NCI-H748 treated with DMSO at 0.1 percent for 48 hours (cell line): ENCODE measurements at places on chromosomes 2 and 18.
A peak's percentile ranks its signal among the peaks of the same experiment; 100 is the strongest.

- no peak for DNase-seq
Observed at GRCh38 chr2:159882130-159882745, 84.2 kb upstream of the CD302 start.

GRCh38 chr2:173831312-173832229 is 133.6 kb downstream of the SP3 start:
- no peak for DNase-seq

GRCh38 chr2:150426724-150427123 is 60.7 kb downstream of the RND3 start:
- peak; percentile 30 for DNase-seq

DNA sequence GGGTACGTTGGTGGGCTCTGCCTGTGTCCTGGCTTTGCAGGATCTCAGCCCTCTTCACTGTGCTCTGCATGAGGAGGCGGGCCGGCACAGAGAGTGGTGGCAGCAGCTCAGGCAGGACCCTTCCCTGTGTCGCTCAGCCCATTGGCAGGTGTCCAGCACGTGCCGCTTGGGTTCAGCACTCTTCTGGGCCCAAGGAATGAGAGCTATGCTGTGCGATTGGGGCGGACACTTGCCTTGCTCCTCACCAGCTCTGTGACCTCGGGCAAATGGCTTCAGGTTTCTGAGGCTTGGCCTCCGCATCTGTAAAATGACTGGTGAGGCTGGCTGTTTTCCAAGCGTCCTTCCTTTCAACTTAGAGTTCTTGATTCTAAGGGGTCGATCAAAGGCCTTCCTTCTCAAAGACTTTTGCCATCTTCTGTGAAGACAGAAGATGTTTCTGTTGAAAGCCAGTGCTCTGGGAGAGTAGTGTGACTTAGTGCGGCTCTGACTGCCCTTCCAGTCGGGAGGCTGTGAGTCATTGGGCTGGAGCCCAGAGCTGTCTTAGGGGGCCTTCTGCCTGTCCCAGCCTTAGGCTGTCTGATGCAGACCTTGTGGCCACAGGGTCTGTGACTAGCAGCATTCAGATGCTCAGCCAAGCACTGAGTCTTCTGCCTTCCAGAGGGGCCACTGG is 35.6 kb downstream of the GLI2 start:
- no peak for DNase-seq

- no peak for DNase-seq
Observed at GRCh38 chr2:99470957-99471356, 18.9 kb downstream of the REV1 start.

DNA sequence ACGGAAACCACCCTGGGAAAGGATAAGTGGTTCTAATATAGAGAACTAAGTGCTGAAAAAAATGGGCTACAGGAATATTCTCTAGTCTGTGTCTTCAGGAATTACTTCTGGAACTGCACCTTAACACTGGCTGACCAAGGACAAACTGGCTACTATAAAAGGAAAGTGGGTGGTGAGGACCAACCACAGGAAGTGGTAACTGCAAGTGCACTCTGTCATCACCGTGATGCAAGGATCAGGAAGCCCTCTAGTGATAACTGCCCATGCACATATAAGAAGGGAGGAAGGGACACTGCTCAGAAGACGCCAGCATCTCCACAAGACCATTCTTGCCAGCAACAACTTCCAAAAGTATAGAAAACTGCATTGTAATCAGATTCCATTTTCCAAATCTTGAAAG is 424.4 kb upstream of the RGPD4 start:
- DNase-seq, result no peak

- no peak for DNase-seq
Observed at GRCh38 chr18:79750980-79751571, 46.7 kb upstream of the KCNG2 start.

- DNase-seq, result peak; percentile 22
Observed at GRCh38 chr2:42072349-42073118, 24.7 kb downstream of the PKDCC start.

GRCh38 chr2:240355962-240356361 is 79.5 kb upstream of the GPC1 start:
- DNase-seq, result no peak

DNA sequence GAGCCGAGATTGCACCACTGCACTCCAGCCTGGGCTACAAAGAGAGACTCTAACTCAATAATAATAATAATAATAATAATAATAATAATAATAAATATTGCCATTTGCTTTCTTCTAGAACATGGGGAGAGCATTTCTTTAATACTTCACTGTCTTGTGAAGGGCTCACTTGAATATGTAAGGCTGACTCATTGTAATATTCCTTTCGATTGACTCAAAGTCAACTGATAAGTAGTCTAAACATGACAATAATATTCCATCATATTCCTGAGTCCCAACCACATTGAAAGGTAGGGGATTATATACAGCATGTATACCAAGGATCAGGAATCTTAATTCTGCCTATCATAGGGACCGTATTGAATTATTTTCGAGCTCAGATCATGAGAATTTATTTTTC is 949.2 kb downstream of the DSC3 start:
- DNase-seq, result no peak

GRCh38 chr2:164812378-164812777 is 29.2 kb downstream of the COBLL1 start:
- no peak for DNase-seq

GRCh38 chr2:197251576-197251975 is 59.0 kb downstream of the ANKRD44 start:
- DNase-seq, result no peak

- DNase-seq, result no peak
Observed at GRCh38 chr2:8633735-8634313, 48.0 kb upstream of the ID2 start.

GRCh38 chr2:170339322-170339721 is 161.4 kb downstream of the MYO3B start:
- DNase-seq, result peak; percentile 61

DNA sequence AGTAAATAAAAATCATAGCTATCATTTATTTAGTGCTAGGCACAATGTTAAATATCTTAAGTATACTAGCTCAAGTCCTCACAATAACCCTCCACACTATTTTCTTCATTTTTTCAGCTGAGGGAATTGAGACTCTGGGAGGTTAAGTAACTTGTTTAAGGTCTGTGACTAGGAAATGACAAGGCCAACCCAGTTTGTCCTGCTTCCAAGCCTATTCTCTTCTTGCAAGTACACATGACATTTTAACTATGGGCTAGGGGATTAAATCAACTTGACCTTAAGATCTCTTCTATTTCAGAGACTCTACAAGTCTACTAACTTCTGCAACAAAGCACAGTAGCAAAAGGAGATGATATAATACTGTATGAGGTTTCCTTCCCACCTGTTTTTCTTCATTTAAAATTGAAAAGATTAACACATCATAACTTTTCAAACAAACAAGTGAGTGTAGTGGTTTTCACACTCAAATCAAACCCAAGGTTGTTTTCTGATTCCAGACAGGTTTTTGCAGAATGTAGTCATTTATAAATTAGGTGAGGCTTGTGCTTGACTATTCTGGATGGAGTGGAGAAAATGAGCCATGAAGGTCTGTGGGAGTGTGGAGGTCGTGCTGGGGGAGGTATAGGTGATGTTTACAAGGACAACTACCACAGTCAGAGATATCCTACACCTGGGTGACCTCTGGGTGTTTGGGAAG is 57.0 kb downstream of the CD28 start:
- DNase-seq, result no peak

DNA sequence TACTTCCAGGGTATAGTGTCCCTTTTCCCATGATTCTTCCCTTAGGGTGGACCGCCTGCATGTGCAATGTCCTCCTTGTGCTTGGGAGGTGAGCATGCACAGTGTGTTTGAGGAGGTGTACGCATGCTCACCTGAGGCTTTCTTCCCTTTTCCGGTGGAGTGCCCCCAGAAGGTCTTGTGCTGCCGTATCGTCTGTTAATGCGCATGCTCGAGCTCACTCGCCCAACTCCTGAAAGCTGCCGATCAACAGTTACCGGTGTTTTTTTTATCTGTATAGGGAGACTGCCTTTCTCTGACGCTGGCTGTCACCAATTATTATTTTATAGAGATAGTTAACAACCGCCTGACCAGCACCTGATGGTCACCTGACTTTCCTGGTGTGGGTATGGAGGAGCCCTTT is 458.8 kb upstream of the MEX3C start:
- no peak for DNase-seq

- DNase-seq, result no peak
Observed at GRCh38 chr2:239546541-239546940, 145.7 kb upstream of the HDAC4 start.

DNA sequence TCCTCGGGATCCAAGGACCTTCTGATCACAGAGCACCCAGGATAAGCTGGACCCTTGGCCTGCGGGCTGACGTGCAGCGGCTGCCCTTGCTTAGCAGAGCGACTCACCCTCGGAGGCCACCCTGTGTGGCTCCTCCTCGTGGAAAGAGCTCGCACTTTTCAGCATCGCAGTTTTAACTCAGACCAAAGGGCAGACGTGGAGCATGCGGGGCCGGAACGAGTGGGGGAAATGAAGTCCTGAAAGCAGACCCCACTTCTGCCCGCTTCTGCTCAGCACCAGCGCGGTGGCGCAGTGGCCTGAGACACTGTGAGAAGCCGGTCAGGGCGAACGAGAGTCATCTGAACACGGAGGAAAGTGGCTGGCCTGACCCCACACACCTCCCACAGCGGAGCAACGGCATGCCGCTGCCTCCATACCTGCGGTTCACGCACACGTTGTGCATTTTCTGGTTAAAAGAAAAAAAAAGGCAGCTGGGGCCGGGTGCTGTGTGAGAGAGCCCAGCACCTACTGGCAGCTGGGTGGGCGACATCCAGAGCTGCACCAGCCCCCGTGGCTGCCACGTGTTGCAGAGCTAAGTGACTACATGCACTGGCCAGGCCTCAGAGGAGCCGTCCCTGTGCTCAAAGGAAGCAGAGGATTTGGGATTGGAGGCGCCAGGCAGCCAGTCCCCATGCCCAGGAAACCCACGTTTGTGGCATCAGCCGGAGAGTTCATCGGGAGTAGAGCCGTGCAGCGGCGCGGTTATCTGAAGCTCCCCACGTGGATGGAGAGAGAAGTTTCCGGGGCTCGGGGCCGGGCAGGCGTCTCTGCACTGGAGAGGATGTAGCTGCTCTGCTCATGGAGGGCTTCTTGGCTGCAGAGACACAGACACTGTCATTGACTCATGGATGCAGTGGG is 89.7 kb downstream of the USP40 start:
- DNase-seq, result no peak

GRCh38 chr2:127426501-127427354 is 8.5 kb downstream of the PROC start:
- no peak for DNase-seq

GRCh38 chr2:71798266-71799012 is 345.1 kb downstream of the DYSF start:
- no peak for DNase-seq
